ENCODE measurements at places on chromosomes 4 and X. TPM values are rescaled to one million over a fixed set of nuclear protein-coding genes. Genes with fewer than 3 reads are reported as not detected.
A peak's percentile ranks its signal among the peaks of the same experiment; 100 is the strongest.

DNA sequence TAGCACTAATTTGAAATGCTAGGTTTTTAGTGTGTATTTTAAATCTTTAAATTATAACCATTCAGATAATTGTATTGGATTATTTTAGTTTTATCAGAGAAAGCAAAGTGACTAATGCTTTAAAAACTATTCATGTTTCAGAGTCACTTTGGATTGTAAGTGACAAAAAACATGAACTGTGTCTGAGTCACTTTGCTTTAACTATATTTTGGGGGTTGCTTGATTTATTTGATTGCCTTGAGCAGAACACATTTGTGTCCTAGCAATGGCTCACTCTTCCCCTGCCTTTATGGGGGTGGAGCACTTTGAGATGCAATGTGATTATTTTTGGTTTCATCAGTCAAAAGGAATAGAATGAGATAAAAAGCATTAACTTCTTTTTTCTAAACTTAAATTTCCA is 188.4 kb upstream of the ARX start:
- H3K27ac ChIP-seq = no peak overlapping the region
- H3K27me3 ChIP-seq = no peaks in the 10 kb centered on the region
- no peaks in the 10 kb centered on the region for H3K4me1 ChIP-seq
- DNase-seq = no peak

DNA sequence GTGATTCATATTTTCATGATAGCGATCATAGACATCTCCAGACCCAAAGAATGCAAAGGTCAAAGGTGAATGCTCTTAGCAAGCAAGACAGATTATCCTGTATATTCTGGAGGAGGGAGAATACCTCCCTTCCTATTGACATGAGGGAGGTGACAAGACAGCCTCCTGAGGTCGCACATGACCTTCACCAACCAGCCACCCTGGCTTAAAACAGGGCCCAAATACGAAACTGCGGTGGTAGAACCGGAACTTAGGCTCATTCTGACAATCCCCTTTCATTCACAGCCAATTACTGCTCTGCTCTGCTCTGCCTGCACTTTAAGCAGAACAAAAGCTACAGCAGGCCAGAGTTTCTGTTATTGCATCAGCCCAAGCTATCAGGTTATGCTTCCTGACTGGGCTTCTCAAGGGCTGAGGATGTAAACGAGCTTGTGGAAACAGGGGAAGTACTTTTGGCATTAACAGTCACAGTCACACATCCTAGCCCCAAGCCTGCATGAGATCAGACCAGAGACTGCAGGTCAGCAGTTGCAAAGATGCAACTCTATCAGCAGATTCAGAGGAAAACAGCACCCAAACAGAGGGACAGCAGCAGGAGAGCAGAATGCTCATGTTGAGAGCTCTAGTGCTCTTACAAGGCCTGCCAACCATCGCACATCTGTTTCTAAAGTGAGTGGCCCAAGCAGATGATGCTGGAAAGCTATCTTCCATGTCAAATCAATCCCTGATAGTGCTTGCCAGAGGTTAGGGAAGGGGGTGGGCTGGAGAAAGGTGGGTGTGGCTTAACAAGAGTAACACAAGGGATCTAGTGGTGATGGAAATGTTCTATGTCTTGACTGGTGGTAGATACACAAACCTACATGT is 51.3 kb upstream of the MAP3K15 start:
- peak overlapping the region; percentile 97 for H3K27ac ChIP-seq
- H3K36me3 ChIP-seq = peaks cover 35% of the 10 kb centered on the region
- peak; percentile 71 for DNase-seq
- peak overlapping the region; percentile 38 for H3K4me3 ChIP-seq
- no peaks in the 10 kb centered on the region for H3K27me3 ChIP-seq

DNA sequence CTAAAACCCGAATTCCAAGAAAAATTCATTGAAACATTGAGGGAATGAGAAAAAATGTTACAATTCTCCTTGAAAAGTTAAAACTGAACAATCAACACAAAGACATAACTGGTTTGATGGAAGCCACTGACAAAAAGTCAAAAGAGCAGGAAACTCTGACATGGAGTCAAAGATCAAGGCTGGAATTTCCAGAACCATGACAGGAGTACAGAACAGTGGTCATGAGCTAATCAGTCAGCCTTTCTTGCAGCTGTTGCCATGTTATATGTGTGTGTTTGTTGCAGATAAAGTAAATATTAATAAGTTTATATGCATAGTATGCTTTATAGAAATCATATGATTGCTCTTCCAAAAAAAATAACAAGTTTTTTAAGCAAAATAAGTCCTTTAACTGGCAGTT is 184.7 kb upstream of the HCCS start:
- H3K4me3 ChIP-seq = no peak overlapping the region
- no peaks in the 10 kb centered on the region for H3K36me3 ChIP-seq
- H3K27ac ChIP-seq = no peak overlapping the region
- no peak for DNase-seq
- H3K4me1 ChIP-seq = no peaks in the 10 kb centered on the region

DNA sequence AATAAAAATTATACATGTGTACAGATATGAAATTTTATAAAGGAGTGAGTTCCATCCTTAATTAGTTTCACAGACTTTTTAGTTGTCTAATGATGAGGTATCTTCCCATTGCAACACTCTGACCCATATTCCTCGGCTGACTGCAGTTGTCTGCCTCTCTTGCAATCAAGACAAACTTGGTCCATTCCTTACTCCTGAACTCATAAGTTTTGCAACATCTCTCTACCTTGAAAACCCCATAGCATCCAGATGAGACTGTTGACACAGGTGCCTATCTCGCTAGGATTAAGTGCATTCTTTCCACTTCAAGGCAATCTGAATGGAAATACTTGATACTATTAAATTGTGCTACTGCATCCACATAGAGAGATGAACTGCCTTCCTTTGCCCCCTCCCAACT is 2.3 kb downstream of the XKRX start:
- no peaks in the 10 kb centered on the region for H3K27me3 ChIP-seq
- H3K27ac ChIP-seq = no peak overlapping the region

GRCh38 chr4:183329954-183330742 is 7.9 kb upstream of the CLDN24 start:
- H3K27ac ChIP-seq = no peak overlapping the region
- H3K36me3 ChIP-seq = no peaks in the 10 kb centered on the region
- H3K4me3 ChIP-seq = no peak overlapping the region
- H3K27me3 ChIP-seq = peaks cover 12% of the 10 kb centered on the region
- no peak for DNase-seq

The IL2 gene
- 8.9 TPM for total RNA-seq

The GPR34 gene
- 0.52 TPM for total RNA-seq

- no peaks in the 10 kb centered on the region for H3K27me3 ChIP-seq
- no peak overlapping the region for H3K27ac ChIP-seq
- no peak overlapping the region for H3K4me3 ChIP-seq
- H3K4me1 ChIP-seq = peaks cover 52% of the 10 kb centered on the region
- peaks cover 28% of the 10 kb centered on the region for H3K36me3 ChIP-seq
Measured at GRCh38 chrX:19646282-19646681, 131.0 kb upstream of the MAP3K15 start.

The ANK2 gene
- total RNA-seq = 3.2 TPM

- H3K36me3 ChIP-seq = no peaks in the 10 kb centered on the region
- H3K4me1 ChIP-seq = no peaks in the 10 kb centered on the region
- no peak overlapping the region for H3K27ac ChIP-seq
Measured at GRCh38 chr4:129239088-129239487, 143.1 kb downstream of the C4orf33 start.

- H3K27me3 ChIP-seq = no peaks in the 10 kb centered on the region
- H3K27ac ChIP-seq = no peak overlapping the region
- no peak for DNase-seq
- H3K4me3 ChIP-seq = no peak overlapping the region
- H3K36me3 ChIP-seq = no peaks in the 10 kb centered on the region
Measured at GRCh38 chr4:141464366-141464765, 172.0 kb upstream of the IL15 start.

GRCh38 chr4:56410247-56411062 is 23.2 kb upstream of the AASDH start:
- H3K27ac ChIP-seq = no peak overlapping the region
- H3K4me1 ChIP-seq = peaks cover 25% of the 10 kb centered on the region
- peaks cover 21% of the 10 kb centered on the region for H3K36me3 ChIP-seq
- H3K4me3 ChIP-seq = no peak overlapping the region
- H3K27me3 ChIP-seq = no peaks in the 10 kb centered on the region
- DNase-seq = no peak

The LDOC1 gene
- total RNA-seq = 2.4 TPM

The SPACA5B gene
- total RNA-seq = not detected

The TDO2 gene
- not detected for total RNA-seq

DNA sequence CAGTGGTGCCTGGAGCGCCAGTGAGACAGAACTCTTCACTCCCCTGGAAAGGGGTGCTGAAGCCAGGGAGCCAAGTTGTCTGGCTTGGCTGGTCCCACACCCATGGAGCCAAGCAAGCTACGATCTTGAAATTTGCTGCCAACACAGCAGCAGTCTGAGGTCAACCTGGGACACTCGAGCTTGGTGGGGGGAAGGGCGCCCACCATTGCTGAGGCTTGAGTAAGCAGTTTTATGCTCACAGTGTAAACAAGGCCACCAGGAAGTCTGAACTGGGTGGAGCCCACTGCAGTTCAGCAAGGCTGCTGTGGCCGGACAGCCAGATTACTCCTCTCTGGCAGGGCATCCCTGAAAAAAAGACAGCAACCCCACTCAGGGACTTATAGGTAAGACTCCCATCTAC is 149.5 kb downstream of the EDA2R start:
- H3K27ac ChIP-seq = no peak overlapping the region
- DNase-seq = no peak
- H3K27me3 ChIP-seq = no peaks in the 10 kb centered on the region
- H3K4me3 ChIP-seq = no peak overlapping the region
- H3K36me3 ChIP-seq = no peaks in the 10 kb centered on the region

GRCh38 chr4:165326831-165327210 is 648 bp upstream of the MSMO1 start:
- H3K36me3 ChIP-seq = peaks cover 19% of the 10 kb centered on the region
- H3K4me3 ChIP-seq = no peak overlapping the region
- no peak overlapping the region for H3K27ac ChIP-seq
- DNase-seq = peak; percentile 48
- H3K4me1 ChIP-seq = peaks cover 34% of the 10 kb centered on the region
- H3K27me3 ChIP-seq = no peaks in the 10 kb centered on the region

DNA sequence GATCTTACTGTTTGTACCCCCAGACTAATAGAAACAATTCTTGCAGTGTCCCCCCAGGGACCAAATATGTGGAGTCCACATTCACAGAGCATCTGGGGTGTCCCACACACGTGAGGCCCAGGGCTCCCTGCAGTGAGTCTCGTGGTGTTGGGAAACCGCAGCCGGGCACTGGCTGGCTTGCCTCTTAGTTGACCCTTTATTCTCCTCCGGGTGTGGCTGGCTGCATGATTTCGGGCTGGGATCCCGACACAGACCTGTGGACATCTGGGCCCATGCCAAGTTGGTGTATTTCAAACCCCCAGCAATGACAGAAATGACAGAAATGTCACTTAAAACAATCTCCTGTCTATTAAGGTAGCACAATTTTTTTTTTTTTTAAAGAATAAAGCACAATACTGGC is 15.6 kb upstream of the CLDN24 start:
- no peaks in the 10 kb centered on the region for H3K36me3 ChIP-seq
- DNase-seq = no peak

DNA sequence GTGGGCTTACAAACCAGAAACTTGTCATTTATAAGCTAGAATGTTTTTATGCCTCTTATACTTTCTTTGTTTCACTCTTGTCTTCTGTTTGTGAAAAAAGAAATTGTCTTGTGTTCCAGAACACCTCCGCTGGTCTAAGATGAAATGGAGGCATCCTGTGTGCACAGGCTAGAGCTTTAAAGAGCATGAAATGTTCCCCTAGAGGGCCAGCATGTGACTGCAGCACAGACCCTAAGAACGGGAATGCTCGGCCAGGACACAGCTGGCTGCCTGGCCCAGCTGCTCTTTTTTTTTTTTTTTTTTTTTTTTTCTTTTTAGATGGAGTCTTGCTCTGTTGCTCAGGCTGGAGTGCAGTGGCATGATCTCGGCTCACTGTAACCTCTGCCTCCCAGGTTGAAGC is 33.6 kb downstream of the SETD7 start:
- DNase-seq = no peak
- peaks cover 54% of the 10 kb centered on the region for H3K36me3 ChIP-seq
- no peak overlapping the region for H3K27ac ChIP-seq

The TMSB15C gene
- 2.0 TPM for total RNA-seq

The GLOD5 gene
- total RNA-seq = not detected

GRCh38 chr4:146336410-146336807 is 122.1 kb downstream of the REELD1 start:
- H3K27ac ChIP-seq = no peak overlapping the region
- H3K27me3 ChIP-seq = no peaks in the 10 kb centered on the region
- H3K4me1 ChIP-seq = no peaks in the 10 kb centered on the region
- no peaks in the 10 kb centered on the region for H3K36me3 ChIP-seq
- H3K4me3 ChIP-seq = no peak overlapping the region

- peaks cover 36% of the 10 kb centered on the region for H3K4me1 ChIP-seq
- DNase-seq = no peak
- no peaks in the 10 kb centered on the region for H3K27me3 ChIP-seq
Measured at GRCh38 chr4:6962211-6963041, 52.8 kb downstream of the TBC1D14 start.

The XPNPEP2 gene
- total RNA-seq = 0.16 TPM

- DNase-seq = no peak
- H3K36me3 ChIP-seq = no peaks in the 10 kb centered on the region
- no peak overlapping the region for H3K27ac ChIP-seq
Measured at GRCh38 chrX:9821572-9821971, 35.3 kb downstream of the SHROOM2 start.

DNA sequence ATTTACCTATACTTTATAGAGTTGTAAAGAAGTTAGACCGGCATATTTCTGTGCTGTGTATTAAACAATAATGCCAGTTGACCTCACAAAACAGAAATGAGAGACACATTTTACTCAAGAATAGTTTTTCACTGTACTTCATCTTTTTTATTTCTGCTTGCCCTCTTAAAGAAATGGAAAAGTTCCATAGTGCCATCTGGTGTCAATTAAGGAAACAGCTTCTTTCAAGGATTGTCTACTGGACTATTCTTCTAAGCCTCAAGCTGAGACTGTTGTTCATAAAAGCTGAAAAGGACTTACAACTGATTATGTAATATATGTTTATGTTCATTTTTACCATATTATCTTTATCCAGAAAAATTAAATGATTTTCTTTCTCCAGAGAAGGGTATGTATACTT is 1523.7 kb downstream of the ARAP2 start:
- H3K4me3 ChIP-seq = no peak overlapping the region
- no peaks in the 10 kb centered on the region for H3K4me1 ChIP-seq
- no peak overlapping the region for H3K27ac ChIP-seq

The HTN3 gene
- total RNA-seq = not detected

- H3K36me3 ChIP-seq = no peaks in the 10 kb centered on the region
- no peaks in the 10 kb centered on the region for H3K27me3 ChIP-seq
- no peak overlapping the region for H3K27ac ChIP-seq
- H3K4me1 ChIP-seq = no peaks in the 10 kb centered on the region
- H3K4me3 ChIP-seq = no peak overlapping the region
Measured at GRCh38 chrX:109952985-109953905, 49.7 kb upstream of the TMEM164 start.

DNA sequence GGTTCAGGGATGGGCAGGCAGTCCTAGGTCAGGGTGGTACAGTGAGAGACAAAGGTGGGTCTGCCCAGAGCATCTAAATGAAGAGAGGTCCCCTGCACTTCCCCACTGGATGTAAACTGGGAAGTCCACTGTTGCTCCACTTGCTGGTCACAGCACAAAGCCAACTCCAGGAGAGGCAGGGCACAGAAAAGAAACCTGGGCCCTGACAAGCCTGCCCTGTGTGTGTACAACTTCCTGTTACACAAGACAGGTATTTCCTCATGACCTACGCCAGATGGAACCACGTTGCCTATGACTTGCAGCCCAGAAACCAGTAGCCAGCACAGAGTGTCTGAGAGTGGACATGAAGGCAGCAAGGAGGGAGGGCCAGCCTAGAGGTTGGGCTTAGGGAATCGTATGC is 161.8 kb downstream of the SH3KBP1 start:
- peak; percentile 28 for DNase-seq
- peak overlapping the region; percentile 87 for H3K27ac ChIP-seq
- no peaks in the 10 kb centered on the region for H3K27me3 ChIP-seq
- H3K36me3 ChIP-seq = peaks cover 6% of the 10 kb centered on the region
